Spinal cord (tissue), 10 donors: ENCODE measurements at places on chromosomes 5 and 9. TPM values are rescaled to one million over a fixed set of nuclear protein-coding genes. Genes with fewer than 3 reads are reported as not detected.

- no peak for DNase-seq
Observed at GRCh38 chr5:154236011-154236410, 45.5 kb downstream of the GALNT10 start.

DNA sequence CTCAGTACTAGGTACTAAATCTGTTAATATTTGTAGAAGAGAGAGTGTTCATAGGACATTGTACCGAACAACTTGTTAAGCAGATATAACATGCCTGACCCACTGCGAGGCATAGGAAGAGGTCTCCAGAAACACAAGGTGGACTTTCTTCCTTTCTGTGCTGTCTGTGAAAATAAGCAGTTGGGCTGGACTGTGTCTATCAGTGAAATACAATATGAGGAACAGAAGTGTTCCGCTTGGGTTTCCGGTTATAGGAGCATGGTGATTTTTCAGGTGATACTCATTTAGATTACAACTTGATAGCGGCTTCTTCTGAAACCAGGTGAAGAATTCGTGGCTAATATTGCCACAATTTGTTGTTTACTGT is 60.9 kb upstream of the TLR4 start:
- DNase-seq: no peak

DNA sequence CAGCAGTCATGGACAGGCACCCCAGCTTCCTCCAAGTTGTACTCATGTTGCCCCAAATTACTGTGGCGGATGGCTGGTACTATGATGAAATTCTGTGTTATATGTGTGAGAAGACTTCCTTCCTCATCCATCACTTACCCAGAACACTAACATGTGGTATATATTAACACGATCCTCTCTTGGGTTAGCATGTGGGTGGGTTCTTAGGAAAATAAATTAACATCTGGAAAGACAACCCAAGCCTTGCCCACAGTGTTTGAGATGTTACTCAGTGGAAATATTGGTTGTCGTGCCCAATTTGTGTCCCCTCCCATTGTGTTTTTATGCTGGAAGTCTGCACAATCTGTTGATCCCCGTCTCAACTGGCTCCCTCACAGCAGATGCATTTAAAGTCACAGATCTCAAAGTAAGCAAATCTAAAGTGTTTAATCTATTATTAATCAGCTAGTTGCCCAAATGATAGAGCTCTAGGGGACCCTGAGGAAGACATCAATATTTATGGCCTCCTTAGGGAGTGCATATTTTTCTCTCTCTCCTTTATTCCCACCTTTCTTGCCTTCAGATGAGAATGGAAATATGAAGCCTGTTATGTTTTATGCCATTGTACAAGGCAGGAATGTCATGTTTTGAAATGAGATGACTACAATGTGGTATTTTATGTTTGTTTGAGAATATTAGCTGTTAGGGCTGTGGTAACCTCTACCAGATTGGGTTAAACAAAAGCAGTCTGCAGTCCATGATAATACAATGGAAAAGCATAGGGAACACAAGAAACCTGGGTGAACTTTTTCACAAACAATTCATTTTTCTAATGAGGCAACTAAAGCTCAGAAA is 93.9 kb downstream of the GRIA1 start:
- DNase-seq: no peak

DNA sequence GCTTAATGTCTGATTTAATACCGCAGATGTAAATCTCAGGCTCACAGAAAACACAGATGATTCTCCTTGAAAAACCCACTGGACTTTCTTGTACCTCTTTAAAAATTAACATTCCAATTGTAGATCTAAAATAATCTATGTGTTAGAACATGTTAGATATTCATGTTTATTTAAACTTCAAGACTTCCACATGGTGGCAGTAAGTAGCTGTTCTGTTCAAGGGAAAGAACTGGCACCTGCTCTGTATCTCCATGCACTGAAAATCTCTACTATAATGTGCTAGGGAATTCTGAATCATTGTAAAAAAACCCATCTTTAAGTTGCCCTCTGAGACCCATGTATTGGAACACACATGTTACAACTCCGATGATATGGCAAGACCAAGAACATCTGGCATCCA is 366.9 kb downstream of the DMRTA1 start:
- peak; percentile 81 for DNase-seq

GRCh38 chr5:180159756-180160155 is 49.3 kb downstream of the RASGEF1C start:
- no peak for DNase-seq

- no peak for DNase-seq
Observed at GRCh38 chr5:31768784-31769183, 129.9 kb downstream of the PDZD2 start.

DNA sequence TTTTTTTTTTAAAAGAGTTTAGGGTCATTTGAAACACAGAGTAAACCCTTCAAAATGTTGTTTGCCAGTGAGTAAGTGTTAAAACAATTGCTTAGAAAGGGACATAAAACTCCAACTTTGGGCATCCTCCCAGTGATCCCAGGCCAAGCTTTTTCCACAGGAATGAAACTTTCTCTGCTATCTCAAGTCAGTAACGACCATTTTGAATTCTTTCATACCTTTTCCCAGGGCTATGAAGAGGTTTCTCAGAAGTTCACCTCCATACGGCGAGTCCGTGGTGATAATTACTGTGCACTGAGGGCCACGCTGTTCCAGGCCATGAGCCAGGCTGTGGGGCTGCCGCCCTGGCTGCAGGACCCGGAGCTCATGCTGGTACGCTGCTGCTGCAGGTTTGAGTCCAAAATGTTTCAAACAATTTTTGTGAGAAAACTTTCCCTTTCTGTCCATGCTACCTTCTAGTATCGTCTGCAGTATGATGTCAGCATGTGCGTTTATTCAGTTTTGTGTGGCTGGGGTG is 16.8 kb downstream of the OTULIN start:
- no peak for DNase-seq

DNA sequence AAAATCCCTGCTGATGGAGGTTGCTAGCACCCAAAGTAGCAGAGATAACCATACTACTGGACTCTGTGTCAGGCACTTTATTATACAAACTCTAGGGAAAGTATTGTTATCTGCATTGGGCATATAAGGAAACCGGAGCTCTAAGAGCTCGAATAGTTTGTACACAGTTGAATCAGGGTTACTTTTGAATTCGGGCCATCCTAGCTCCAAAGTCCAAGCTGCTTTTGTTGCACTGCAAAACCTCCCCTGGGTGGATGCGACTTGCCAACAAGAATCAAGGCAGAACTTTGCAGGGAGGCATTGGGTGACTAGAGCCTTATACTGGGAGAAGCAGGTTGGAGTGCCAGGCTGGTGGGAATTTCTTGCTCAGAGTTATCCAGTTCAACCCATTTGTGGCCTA is 435.1 kb downstream of the SPATA31D1 start:
- no peak for DNase-seq

GRCh38 chr5:72467461-72467860 is 39.7 kb downstream of the ZNF366 start:
- DNase-seq: no peak

- no peak for DNase-seq
Observed at GRCh38 chr9:21455320-21455719, 15.1 kb downstream of the IFNA1 start.

BTNL8 gene
- 0.11 TPM for total RNA-seq

PDLIM7 gene
- 23.4 TPM for total RNA-seq
